ENCODE measurements at places on chromosomes 7 and 10.

GRCh38 chr7:113582471-113582870, 336.3 kb downstream of the PPP1R3A start:
- no peak for DNase-seq

DNA sequence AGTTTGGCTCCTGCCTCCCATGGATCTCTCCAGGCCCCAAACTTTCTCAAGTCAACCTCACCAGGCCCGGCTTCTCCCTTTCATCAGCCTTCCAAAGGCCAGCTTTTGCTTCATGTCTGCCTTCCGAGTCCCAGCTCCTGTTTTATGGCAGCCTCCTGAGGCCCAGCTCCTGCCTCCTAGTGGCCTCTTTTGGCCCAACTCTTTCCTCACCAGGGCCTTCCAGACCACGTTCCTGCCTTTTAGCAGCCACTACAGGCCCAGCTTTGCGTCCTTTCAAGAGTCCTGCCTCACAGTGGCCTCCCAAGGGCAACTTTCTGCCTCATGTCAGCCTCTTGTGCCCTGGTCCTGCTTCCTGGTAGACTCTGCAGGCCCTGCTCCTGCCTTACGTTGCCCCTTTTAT, 15.3 kb upstream of the TMEM248 start:
- no peak for DNase-seq

DNA sequence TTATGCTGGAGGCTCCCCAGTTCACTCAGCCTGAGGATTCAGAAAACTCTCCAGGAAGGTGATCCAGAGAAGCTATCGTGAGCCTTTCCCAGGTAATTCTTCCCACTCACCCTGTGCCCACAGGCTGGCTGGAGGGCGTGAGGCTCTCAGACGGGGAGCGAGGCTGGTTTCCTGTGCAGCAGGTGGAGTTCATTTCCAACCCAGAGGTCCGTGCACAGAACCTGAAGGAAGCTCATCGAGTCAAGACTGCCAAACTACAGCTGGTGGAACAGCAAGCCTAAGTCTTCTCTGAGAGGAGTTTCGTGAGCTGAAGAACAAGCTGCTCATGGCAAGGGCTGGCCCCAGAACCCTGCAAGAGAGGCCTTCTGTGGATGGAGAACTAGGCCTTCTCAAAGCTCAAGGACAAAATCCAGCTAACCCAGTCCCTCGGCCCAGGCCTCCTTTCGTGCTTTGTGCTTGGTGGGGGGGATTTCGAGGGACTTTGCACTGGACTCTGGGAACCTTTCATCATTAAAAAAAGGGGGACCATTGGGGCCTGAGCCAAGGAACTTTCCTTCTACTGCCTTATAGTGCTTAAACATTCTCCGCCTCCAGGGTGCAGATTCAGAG, 23.6 kb downstream of the NOBOX start:
- no peak for DNase-seq

GRCh38 chr7:86963599-86964230, 95.7 kb downstream of the ELAPOR2 start:
- no peak for DNase-seq

- no peak for DNase-seq
These were observed 60.3 kb downstream of the RASGEF1A start for GRCh38 chr10:43206391-43207235.

DNA sequence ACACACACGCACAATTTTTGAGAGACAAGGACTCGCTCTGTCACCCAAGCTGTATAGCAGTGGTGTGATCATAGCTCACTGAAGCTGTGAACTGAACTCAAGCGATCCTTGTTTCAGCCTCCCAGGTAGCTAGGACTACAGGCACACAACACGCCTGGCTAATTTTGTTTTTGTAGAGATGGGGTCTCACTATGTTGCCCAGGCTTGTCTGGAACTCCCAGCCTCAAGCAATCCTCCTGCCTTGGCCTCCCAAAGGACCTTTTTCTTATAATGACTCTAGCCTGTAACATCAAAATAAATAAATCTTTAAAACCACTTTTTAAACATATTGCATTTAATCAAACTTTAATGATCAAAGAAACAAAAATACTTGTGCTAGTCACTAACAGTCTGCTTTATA, 140.9 kb upstream of the FGFR2 start:
- no peak for DNase-seq

GRCh38 chr7:28759475-28759971, 198.6 kb downstream of the TRIL start:
- no peak for DNase-seq

DNA sequence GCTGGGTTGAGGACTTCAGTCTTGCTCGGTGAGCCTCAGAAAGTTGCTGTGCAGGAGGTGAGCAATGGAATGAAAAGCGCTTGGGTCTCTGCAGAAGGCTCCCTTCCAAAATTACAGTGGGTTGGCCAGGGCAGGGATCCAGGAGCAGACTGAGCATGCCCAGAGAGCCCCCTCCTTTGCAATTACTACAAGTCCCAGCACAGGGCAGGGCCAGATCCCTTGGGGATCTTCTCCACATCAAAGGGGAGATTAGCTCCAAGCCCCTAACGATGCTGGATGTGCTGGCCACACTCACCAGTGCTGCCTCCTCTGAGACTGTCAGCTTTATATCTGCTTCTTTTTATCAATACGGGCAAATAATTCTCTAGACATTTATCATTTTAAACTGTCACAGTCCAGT, 337.5 kb downstream of the RPS24 start:
- DNase-seq = no peak

GRCh38 chr7:138089080-138089901, 13.0 kb downstream of the AKR1D1 start:
- DNase-seq = no peak
